ENCODE measurements at places on chromosomes 2 and 18.

- no peak for DNase-seq
These were observed 664.1 kb downstream of the BCL11A start for GRCh38 chr2:59889305-59889704.

- no peak for DNase-seq
These were observed 125.8 kb upstream of the TNP1 start for GRCh38 chr2:216985658-216986141.

GRCh38 chr2:143717053-143717452 is 587.8 kb downstream of the ARHGAP15 start:
- no peak for DNase-seq

DNA sequence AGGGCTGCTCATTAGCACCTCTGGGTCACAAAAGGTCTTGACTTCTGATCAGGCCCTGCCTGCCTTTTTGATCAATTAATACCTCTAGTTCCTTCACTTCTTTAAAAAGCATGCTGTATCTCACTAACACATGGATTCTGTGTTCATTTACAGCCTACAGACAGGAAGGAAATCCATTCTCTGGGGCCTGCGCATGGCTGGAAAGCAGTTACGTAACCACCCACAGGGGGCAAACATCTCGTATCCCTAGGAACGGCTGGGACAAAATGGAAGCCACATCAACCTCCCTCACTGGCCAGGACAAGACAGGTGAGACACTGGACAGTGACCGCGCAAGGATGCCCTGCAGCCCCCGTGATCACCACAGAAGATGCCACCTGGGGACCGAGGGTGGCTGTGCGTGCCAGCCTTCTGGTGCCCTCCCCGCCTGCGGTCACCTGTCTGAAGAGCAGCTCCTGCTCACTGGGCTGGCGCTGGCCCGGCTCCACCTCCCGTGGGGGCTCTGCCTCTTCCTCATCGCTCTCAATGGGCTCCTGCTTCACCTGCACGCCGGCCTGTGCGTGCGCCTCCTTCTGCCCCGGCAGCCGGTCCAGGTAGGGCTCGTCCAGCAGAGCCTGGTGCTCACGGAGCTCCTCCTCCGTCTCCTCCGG is 266.9 kb downstream of the TWIST2 start:
- no peak for DNase-seq

DNA sequence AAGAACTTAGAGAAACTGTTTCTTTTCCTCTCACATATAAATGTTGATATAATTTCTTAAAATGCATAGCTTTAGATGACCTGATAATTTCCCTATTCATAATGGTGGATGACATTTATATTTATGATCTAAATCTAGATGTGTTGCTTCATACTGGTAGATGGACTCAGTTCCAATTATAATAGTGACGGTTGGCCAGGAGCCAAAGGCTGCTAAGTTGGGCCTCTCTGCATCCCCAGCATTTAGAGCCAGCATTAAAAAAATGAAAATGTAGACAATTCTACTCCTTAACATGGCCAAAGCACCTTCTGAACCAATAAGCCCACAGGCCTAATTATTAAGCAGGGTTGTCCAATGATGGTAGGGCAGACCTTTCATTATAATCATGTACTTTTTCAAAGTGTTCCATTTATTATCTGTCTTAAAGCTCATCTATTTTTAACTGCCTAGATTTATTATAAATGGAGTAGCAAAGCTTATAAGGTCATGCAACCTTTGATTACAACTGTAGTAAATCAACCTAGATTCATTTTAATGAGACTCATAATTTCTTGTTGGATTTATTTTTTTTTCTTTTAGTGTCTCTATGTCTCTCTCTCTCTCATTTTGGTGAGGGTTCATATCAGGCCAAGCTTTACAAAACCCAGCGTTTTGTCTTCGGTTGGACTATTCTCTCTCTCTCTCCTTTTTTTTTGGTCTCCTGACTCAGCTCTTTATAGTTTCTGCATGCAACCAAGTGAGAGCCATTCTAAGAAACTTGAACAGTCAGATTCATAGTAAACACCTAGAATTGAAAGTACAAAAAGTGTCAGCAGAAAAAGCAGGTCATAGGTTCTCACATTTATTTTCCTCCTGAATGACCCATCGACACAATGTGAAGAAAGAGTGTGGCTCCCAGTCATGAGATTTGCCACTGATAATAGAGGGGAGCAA is 2016.1 kb upstream of the PIK3C3 start:
- no peak for DNase-seq

DNA sequence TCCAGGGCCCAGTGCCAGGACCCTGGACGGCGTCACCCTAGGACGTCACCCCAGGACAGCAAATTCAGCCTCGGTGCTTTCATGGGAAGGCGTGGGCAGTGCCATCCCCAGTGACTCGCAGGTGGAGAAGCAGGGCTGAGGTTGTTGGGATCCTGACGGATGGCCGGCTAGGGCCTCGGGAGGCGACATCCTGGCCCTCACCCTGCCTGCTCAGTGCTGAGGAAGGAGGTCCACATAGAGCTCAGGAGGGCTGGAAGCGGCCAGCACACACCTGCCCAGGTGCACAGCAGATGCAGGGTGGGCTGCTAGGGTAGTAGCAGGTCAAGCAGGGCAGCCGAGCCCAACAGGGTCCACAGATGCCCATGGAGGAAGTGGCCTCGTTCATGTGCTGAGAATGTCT is 482.0 kb upstream of the SALL3 start:
- no peak for DNase-seq

DNA sequence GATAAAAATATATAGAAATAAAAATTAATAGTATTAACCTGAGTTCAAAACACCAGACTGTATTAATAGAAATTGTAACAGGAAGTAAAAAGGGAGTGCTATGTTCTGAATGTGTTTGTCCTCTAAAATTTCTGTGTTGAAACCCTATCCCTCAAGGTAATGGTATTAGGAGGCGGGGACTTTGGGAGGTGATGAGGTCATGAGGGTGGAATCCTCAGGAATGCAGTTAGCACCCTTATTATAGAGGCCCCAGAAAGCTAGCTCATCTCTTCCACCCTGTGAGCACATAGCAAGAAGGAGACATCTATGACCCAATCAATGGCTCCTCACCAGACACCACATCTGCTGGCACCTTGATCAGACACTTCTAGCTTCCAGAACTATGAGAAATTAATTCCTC is 124.5 kb downstream of the CMPK2 start:
- DNase-seq: no peak

DNA sequence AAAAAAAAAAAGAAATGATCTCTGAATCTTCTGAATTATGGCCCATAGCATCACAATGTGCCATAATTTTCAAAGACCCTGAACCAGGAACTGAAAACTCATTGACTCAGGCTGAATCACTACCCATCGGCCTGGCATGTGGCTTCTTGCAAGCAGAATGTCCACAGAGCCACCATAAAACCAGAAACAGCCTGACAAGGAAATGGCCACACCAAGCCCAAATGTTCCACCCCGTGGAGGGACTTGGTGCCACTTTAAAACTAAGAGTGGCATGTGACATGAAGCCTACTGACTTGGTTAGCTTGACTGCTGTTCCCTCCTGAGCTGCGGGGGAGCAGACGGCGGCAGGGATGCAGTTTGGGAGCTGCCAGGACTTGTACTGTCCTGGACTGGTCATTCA is 71.2 kb upstream of the RBM44 start:
- peak; percentile 35 for DNase-seq

- DNase-seq: no peak
These were observed 275.6 kb upstream of the ID2 start for GRCh38 chr2:8406271-8406670.

DNA sequence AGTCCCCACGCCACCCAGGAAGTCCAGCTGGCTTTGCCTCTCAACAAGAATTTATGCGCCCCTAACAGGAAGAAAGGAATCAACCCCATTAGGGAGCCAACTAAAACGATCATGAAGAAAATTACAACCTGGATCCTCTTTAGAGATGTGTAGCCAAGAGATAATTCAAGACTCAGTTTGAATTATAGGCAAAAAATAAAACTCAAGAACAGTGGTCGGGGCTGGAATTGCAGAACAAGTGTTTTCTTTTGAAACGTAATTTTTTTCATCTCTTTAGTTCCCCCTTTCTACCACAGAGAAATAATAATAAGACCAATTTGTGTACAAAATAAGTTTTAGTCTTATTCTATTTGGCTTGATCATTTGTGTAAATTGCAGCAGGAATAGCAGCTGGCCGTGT is 22.4 kb downstream of the PDCD1 start:
- DNase-seq: no peak

GRCh38 chr2:172105471-172106107 is 2.9 kb upstream of the DLX2 start:
- DNase-seq: no peak

DNA sequence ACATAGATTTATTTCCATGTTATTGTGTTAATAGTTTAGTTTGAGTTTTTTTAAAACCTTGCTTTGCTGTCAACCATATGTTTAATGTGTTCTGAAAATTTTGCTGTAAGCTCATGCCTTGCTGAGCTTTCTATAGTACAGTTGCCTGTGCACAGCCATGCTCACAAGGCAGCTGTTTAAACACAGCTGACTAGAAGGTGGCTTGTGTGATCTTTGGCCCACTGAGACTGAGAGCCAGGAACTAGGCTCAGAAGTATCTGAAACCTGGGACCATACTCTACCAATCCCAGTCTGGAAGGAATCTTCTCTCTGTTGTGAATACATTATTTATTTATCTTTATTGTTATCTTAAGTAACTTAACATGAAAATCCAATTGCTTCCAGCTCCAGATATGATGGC is 350.5 kb downstream of the KIAA1328 start:
- DNase-seq: no peak

DNA sequence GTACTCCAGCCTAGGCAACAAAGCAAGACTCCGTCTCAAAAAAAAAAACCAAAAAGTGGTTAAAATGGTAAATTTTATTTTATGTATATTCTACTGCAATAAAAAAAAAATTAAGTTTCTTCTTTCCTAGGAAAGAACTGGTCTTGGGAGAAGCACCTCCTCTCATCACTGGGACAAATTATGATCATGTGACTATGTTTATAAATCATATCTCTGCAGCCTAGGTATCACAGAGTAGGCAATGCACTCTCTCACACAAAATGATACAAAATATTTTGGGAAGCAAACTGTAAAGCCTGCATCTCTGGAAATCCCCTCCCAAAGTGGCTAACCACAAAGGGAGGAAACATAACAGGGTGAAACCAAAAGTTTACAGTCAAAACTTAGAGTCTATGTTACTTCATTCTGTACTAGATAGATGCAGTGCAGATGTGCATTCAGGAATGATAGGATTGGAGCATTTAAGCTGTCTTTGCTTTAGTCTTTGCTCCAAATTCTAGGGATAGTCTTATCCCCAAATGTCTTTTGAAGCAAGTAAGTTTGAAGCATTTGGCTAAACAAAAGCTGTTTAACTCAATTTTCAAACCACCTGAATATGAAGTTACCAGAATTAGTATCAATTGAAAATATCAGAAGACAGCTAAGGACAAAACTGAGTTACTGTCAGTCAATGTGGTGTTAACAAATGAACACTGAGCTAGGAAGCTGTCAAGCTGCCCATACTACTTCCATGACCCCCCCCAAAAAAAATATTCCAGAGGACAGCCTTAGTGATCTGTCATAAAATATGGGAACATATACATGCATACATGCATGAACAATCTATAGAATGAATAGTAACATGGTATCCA is 21.1 kb upstream of the MALT1 start:
- no peak for DNase-seq

DNA sequence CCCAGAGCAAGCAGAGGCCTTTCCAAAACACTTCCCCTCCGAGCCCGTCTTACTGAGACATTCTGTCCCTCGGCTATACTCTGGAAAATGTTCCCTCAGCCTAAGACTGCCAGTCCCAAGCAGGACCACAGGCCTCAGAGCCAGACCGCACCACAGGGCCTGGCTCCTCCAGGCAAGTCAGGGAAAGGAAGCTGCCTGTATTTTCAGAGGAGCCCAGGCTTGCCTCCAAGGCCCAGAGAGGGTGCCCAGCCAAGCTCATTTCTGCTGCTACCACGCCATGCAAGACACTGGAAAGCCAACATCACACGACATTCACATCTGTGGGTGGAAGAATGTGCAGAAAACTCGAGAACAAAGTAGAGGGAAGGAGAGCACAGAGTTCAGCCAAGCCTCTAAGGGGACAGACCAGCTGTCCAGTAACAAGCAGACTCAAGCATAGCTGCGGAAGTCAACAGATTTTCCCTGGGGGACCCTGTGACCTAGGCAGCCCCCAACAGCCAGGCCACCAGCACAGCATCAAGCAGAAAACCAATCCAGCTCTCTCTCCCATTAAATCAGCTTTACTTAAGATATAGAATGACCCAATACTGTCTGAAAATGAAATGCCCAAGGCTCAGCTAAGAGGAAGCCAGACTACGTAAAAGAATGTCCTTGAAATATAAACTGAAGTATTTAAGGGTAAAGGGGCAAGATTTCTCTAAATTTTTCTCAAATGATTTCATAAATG is 123.9 kb downstream of the ZFP36L2 start:
- no peak for DNase-seq

DNA sequence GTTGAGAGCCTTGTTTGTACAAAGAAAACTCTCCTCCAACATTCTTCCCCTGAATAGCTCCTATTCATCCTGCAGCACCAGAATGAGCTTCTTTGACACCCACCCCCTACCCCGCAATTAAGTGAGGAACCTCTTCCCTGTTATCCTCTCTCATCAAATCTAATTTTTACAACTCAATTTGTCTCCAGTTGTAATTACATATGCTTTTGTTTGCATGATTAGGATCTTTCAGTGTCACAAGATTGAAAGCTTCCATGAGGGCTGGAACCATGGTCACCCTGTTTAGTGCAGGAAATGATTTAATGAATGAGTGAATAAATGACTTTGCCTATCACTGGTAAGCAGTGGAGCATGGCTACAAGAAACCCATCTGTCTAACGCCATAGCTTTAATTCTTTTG is 334.6 kb upstream of the KLHL29 start:
- DNase-seq: no peak

GRCh38 chr2:168336786-168337388 is 89.5 kb upstream of the STK39 start:
- peak; percentile 86 for DNase-seq

- no peak for DNase-seq
These were observed 93.5 kb downstream of the SLC4A3 start for GRCh38 chr2:219720956-219721355.

GRCh38 chr18:25349926-25350487 is 2.0 kb downstream of the ZNF521 start:
- DNase-seq: no peak

GRCh38 chr2:132761437-132761836 is 91.4 kb upstream of the LYPD1 start:
- DNase-seq: no peak

DNA sequence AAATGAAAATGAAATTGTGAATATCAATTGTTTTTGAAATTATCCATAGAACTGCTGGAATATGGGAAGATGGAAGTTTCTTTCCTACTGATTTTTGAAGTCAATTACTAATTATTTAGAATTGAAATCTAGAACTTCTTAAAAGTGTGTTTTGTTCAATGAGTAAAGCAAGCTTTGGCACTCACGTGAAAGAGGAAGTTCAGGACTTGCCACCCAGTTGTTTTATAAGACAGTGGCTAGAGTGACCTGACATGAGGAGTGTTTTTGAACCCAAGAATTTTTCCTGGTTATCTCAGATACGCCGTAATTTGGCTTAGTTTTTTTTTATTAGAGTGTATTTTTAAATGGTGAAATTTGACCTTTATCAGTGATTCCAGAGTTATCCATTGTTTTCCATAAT is 3.5 kb downstream of the MXD1 start:
- no peak for DNase-seq

Measured in MCF 10A (cell line).